ENCODE measurements at places on chromosomes 3 and 15. TPM values are rescaled to one million over a fixed set of nuclear protein-coding genes. Genes with fewer than 3 reads are reported as not detected.
A peak's percentile ranks its signal among the peaks of the same experiment; 100 is the strongest.

Gene ANKRD34C
- total RNA-seq, result not detected

Gene RARRES1
- 24.3 TPM for total RNA-seq

Gene OCA2
- not detected for total RNA-seq

GRCh38 chr3:143532091-143532490 is 316.2 kb downstream of the SLC9A9 start:
- no peak for DNase-seq

DNA sequence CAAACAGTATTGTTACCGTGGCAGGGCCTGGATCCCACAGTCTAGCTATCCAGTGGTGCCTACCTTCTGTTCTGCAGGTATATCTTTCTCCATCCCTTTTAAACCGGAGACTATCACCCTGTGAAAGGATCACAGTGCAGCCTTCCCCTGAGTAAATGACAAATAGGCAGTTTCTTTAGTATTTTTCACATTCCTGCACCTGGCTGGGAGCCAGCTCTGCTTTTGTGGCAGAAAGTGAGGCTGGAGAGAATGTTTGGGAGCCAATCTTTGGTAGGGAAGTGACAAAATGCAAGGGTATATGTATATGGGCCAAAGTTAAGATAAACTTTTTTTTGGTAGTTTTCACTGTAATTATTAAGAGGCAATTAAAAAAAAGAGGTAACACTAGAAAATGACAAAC is 54.8 kb downstream of the ARHGEF26 start:
- DNase-seq, result no peak

- peak; percentile 62 for DNase-seq
Observed at GRCh38 chr3:128878556-128879124, 780 bp upstream of the ACAD9 start.

Gene CD200R1
- total RNA-seq, result 0.33 TPM

GRCh38 chr3:9769426-9770275 is at the start of gene CAMK1:
Gene CAMK1 (minus strand): TSS chr3:9769947. CDS start chr3:9767749, 2,198 bp downstream.
- DNase-seq, result peak; percentile 54

Gene SLCO2A1
- 0.32 TPM for total RNA-seq

Gene KCNMB3
- 0.69 TPM for total RNA-seq

- no peak for DNase-seq
Observed at GRCh38 chr3:14335774-14336748, 66.3 kb upstream of the SLC6A6 start.

GRCh38 chr15:74468341-74469032 is 7.5 kb upstream of the UBL7 start:
- no peak for DNase-seq

Gene GASK1A
- 1.1 TPM for total RNA-seq

Gene GOLGA8M
- total RNA-seq, result not detected

GRCh38 chr3:123745184-123745855 is 138.8 kb downstream of the MYLK start:
- DNase-seq, result no peak

Gene NFKBIZ
- 85.8 TPM for total RNA-seq

DNA sequence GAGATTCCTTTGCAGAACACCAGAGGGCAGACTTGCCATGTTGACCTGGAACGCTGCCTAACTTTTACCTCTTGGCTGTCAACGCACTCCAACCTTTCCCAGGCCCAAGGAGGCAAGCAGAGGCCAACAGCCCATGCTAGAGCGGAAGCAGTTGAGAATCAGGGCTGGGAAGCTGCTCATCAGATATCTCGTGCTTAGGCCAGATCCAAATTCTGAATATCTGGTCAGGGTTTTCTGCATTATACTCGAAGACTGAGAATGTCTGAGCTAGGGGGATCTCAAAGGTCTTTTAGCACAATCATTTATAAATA is 2.5 kb downstream of the XIRP1 start:
- DNase-seq, result peak; percentile 58

Gene GAP43
- not detected for total RNA-seq

DNA sequence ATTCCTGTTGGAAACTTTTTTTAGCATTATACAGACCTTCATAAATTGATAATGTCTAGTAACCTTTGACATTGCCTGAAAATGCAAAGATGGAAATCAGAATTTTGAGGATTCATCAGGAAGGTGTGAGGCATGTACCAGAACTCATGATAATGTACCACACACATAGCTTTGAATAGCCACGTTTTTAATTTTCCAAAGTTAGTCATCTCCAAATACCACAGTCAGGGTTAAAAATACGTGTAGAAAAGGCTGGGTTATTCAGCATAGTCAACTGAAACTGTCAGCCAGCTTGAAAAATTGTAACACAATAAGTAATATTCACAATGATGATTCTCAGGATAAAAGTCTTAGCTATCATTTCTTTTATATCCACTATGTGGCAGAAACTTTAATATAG is 102.0 kb upstream of the THRB start:
- DNase-seq, result peak; percentile 85

- no peak for DNase-seq
Observed at GRCh38 chr3:58645726-58646125, 20.8 kb downstream of the FAM3D start.

GRCh38 chr3:40453933-40454332 is 3.2 kb upstream of the RPL14 start:
- DNase-seq, result no peak

DNA sequence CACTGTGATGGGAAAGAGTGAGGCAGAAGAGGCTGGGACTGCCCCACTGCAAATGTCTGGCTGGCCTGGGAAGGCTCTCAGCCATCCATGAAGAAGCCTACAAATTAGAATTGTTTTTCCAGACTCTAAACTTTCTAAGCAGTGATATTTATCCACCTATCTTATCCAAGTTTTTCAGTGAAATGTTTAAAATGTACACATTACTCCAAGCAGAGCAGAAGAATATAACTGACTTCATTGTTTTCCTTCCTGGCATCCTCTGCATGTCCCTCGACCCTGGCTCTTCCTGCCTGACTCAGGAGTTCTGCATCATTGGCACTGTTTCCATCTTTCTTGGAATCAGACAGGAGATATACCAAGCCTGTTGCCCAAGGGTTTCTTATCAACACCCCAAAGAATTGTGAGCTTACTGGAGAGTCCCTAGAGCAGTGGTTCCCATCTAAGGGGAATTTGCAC is 401.5 kb upstream of the PROK2 start:
- peak; percentile 16 for DNase-seq

- DNase-seq, result peak; percentile 81
Observed at GRCh38 chr15:58190419-58190818, 52.2 kb downstream of the AQP9 start.

DNA sequence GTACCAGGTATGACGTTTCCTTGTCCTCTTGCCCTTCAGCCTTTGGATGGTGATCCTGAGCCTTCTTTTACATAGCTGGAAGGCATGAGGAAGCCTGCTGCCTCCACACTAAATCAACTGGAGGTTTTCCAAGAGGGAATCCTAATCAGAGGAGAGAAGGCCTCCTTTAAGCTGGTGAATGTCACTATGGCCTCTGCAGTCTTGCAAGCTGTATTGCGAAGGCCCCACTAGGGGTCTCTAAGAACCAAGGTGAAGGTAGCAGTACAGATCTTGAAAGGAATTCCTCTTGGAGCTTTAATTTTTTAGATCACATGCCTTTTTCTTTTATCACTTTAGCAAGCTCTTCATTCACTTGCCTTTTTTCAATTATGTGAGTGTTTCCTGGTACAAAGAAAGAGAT is 119.2 kb downstream of the GHSR start:
- no peak for DNase-seq

DNA sequence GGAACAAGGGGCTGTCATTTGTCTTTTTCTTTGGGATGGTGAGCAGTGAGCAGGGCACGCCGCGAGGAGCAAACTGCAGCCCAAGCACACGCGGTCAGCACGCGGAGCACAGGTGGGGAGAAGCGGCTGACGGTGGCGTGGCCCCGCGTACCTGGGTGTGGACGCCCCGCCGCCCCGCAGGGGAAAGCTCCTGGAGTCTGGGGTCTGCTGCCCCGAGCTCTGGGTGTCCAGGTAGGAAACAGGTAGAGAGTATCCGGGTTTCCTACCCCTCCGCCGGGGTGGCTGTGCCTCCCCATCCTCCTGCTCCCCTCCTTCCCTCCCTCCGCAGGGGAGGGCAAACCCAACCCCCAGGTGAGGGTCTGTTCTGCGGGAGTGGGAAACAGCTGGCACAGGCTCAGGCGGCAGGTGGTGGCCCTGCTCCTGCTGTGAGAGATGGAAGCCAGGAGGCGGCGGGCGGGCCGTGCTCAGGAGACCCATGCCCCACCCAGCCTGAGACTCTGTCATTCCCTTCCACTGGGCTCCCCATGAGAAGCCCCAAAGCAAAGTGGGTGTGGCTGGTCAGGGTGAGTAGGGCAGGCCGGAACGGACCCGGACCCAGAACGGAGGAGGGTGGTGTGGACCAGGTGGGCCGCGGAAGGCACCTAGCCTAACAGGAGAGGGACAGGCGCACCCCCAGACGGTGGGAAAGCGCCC is 56.9 kb upstream of the CGNL1 start:
- no peak for DNase-seq

GRCh38 chr3:64586952-64587351 is 100.8 kb downstream of the ADAMTS9 start:
- DNase-seq, result no peak

DNA sequence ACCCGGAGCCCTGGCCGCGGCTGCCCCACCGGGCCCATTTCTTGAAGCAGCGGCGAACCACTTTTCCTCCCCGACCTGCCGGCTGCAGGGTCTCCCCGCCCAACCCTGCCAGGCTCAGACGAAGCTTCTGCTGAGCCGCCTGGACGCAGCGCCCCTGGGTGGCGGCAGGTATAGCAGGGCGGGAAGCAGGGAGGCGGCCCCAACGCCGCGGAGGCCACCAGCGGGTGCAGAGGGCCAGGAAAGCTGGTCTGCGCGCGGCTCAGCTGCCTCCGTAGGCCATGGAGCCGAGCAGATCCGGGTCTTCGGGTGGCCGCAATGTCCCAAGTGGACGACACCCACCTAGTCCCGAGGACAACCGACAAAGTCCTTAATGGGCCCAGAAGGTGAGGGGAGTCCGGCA is 21.9 kb upstream of the SRPRB start:
- DNase-seq, result no peak

- DNase-seq, result no peak
Observed at GRCh38 chr15:67033012-67033411, 32.4 kb upstream of the SMAD3 start.

DNA sequence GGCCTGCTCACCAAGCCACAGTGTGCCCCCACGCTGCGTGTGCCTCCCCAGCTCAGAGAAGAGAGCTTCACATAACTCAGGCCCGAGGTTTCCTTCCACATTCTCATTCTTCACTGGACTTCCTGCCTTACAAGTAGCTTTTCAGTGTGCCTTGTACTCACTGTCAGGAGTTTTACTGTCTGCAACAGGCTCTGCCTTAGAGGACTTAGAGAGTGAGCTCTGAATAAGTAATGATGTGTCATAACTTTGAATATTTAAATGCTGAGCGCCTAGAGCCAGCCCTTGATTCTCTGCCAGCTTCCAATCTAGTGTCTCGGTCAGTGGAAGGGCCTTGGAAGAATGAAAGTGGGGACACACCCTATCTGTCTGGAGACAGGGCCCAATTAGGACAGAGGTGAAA is 41.8 kb downstream of the ITGB5 start:
- DNase-seq, result peak; percentile 88

Gene STRA6
- 0.17 TPM for total RNA-seq

GRCh38 chr3:76656531-76657070 is 383.3 kb upstream of the ROBO2 start:
- no peak for DNase-seq

DNA sequence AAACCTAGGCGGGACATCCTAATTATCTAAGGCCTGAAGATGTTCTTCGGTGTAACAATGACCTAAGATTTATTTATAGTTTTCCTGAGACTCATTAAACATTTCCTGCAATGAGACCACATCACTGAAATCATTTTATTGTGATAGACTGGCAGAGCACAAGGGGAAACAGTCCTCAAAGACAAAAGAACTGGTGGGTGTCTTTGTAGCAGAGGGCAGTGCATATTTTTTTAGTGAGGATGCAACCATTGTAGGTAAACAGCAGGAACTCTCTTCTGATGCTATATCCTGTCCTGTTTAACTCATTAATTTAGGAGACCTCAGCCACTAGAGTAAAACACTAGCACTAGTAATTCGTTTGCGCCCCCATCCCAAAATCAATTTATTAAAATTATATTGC is 100.0 kb downstream of the MAGI1 start:
- no peak for DNase-seq

DNA sequence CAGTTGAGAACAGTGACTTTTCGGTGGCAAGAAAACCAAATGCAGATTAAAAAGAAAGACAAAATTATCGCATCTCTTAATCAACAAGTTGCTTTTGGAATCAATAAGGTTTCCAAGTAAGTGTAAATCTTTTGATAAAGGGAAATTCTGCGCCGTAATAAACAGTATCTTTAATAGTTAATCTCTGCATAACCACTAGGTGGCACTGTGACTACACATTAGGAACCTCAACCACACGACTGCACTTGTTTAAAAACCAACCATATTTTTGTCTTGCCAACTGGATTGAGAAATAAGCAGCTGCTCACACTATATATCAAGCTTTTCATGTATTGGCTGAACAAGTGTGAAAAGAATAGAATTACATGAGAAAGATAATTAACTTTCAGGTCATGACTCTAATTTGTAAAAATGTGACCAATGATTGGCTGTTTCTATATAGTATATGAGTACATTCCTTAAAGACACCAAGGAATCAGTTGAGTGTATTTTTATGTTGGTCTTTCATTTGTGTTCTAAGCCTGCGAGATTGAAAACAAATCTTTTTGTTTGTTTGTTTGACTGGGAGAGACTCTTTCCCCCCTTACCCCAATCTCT is 72.7 kb downstream of the DZIP3 start:
- DNase-seq, result peak; percentile 42

DNA sequence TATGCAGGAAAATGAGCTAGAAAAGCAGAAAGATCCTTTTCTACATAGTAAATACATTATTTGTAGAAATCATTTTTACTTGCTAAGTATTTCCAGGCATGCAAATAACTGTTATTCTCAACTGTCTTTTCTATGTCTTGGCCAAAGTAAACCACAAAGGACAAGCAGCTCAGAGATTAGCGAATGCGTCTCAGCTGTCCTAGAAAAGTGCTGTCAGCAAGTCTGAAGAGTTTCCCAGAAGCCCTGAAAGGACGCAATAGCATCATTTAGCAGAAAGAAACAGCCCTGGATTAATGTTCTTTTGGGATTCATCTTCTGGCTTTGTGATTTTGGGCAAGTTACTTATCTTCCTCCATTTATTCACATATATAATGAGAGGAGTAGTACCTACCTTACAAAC is 100.3 kb downstream of the ZIC1 start:
- DNase-seq, result no peak

- no peak for DNase-seq
Observed at GRCh38 chr3:48679411-48680391, 6.0 kb downstream of the NCKIPSD start.

Gene CALML4
- 1.3 TPM for total RNA-seq

- no peak for DNase-seq
Observed at GRCh38 chr3:195563317-195563716, 20.2 kb upstream of the PPP1R2 start.

GRCh38 chr3:28982906-28983305 is 298.0 kb upstream of the RBMS3 start:
- DNase-seq, result no peak

GRCh38 chr3:52456800-52457183 is 1.4 kb downstream of the NISCH start:
- DNase-seq, result no peak

GRCh38 chr3:169764312-169764881 is 463 bp downstream of the TERC start:
- DNase-seq, result peak; percentile 36
